ENCODE measurements at places on chromosomes 7 and 10. TPM values are rescaled to one million over a fixed set of nuclear protein-coding genes. Genes with fewer than 3 reads are reported as not detected.

The RTKN2 gene
- 0.04 TPM for polyA plus RNA-seq

DNA sequence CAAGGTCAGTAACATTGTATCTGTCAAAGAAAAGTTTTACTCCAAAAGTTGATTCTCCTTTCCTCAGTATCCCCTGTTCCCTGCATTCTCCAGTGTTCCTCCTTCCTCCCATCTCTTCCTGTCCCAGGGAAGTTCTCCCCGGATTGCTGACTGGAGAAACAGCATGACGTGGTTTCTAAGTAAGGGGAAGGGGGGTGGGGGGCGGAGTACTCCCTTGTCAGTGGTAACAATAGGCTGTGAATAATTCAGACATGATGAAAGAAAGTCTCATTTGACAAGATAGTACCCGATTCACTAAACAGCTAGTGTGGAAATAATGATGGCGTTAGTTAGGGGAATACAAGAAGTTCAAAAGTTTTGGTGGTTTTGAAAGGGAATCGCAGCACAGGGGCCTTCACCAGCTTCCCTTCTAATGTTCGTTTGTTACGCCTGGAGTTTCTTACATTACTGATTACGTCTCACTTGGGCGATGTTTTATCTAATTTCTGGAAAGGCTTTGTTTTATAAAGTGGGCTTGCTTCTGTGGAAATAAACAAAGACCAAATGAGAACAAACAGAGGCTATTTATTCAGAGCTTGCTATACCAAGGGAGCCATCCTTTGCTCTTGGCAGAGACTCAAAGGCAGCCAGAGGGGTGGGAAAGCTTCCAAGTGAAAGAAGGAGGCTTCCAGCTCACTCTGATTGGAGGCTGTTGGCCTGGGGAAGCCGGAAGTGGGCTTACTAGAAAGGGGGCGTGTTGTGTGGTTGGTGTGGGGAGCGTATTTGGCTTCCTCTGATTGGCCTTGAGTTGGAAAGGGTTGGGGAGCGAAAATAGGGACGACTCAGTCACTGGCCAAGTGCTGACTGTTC, 453.7 kb downstream of the SDK1 start:
- peaks cover 12% of the 10 kb centered on the region for H3K4me1 ChIP-seq
- no peak for DNase-seq
- H3K36me3 ChIP-seq: no peaks in the 10 kb centered on the region
- no peak overlapping the region for H3K27ac ChIP-seq
- peaks cover 9% of the 10 kb centered on the region for H3K27me3 ChIP-seq

The SPDYE16 gene
- not detected for polyA plus RNA-seq

The WNT2 gene
- not detected for polyA plus RNA-seq

DNA sequence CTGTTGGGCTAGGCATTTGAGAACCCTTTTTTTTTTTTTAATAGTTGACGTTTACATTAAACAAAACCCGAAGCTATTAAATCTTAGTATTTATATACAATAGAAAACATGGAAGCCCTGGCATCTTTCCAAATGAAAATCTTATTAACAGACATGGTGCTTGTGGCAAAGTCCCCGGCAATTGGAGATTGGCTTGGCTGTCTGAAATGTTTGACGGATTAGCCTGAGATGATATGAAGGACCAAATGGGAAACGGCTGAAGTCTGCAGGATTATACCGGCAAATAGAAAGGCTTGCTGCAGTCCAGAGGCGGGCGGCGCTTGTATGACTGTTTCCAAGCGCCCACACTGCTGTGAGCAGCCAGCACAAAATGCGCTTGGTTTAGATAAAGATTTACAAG, 105.6 kb downstream of the BUB3 start:
- H3K27me3 ChIP-seq: no peaks in the 10 kb centered on the region
- DNase-seq: no peak
- no peak overlapping the region for H3K27ac ChIP-seq
- H3K4me3 ChIP-seq: no peak overlapping the region

DNA sequence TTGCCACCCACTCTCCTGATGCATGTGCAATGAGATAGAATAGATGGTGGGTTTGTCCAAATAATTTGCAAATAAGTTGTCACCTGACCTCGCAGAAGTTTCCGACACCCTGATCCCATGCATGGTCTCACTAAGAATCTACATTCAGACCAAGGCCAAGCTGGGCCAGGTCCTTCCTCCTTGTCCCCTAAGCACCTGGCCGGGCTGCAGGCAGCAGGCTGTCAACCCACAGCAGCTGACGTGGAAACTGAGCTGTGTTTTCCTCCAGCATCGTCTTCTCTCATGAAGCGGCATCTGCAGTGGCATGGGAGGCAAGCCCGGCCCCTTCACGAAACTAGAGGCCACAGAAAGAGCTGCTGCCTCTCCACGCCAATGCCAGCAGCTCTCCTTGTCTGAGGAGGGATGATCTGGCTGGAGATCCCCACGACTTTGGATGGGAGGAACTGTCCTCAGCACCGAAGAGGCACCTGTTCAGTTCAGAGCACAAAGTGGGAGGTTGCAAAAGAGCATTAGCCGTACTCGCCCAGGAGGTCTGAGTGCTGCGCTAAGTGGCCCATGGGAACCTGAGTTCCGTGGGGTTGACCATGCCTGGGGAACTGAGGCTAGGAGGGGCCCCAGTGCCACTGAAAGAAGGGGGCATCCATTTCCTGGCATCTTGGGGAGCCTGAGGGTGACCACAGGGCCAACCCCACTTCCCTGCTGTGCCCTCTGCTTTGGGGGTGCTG, 110.5 kb upstream of the INSIG1 start:
- no peaks in the 10 kb centered on the region for H3K4me1 ChIP-seq
- peaks cover 12% of the 10 kb centered on the region for H3K36me3 ChIP-seq
- H3K27me3 ChIP-seq: peaks cover 59% of the 10 kb centered on the region

Measured in naive B cell (primary cell).